ENCODE measurements at places on chromosomes 13 and 19.

GRCh38 chr19:58042495-58043340 is 8.9 kb downstream of the ZSCAN1 start:
- DNase-seq, result no peak

- no peak for DNase-seq
These were observed 18.6 kb downstream of the BRD4 start for GRCh38 chr19:15313649-15314279.

DNA sequence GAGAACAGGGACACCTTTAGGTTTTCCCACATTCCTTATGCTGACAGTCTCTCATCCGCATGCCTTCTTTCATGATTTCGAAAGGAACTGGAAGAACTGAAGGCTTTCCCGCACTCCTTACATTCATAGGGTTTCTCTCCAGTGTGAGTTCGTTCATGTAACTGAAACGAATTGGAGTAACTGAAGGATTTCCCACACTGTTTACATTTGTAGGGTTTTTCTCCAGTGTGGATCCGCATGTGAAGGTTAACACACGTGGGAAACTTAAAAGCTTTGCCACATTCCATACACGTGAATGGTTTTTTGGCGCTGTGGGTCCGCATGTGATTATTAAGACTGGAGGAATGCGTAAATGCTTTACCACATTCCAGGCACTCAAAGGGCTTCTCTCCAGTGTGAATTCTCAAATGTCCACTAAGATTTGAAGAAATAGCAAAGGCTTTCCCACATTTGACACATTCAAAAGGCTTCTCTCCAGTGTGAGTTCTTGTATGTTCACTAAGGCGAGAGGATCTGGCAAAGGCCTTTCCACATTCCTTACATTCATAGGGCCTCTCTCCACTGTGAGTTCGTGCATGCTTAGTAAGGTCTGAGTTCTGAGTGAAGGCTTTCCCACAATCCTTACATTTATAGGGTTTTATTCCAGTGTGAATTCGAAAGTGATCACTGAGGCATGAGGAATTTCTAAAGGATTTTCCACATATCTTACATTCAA is 22.0 kb downstream of the ZNF266 start:
- DNase-seq, result no peak

- DNase-seq, result peak; percentile 46
These were observed 3.5 kb downstream of the COPE start for GRCh38 chr19:18915639-18916038.

GRCh38 chr13:95269756-95270155 is 31.5 kb downstream of the ABCC4 start:
- no peak for DNase-seq

DNA sequence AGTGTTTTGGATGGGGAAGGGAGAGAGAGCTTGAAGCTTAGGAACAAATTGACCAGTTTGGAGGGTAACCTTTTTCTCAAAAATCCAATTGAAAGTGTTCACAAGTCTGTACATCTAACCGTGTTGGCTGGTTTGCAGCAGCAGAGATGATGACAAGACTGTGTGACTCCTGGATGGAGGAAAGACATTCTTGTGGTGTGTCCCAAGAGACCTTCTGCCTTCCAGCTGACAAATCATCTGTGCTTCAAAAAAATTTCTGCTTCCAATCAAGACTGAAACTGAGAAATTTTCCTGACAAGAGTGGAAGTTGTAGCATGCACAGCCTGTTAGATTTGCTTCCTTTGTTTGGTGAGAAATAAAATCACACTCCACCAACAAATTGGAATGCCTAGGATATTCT is 56.2 kb downstream of the LACC1 start:
- no peak for DNase-seq

GRCh38 chr19:686589-687297 is 8.5 kb downstream of the PRSS57 start:
- no peak for DNase-seq

DNA sequence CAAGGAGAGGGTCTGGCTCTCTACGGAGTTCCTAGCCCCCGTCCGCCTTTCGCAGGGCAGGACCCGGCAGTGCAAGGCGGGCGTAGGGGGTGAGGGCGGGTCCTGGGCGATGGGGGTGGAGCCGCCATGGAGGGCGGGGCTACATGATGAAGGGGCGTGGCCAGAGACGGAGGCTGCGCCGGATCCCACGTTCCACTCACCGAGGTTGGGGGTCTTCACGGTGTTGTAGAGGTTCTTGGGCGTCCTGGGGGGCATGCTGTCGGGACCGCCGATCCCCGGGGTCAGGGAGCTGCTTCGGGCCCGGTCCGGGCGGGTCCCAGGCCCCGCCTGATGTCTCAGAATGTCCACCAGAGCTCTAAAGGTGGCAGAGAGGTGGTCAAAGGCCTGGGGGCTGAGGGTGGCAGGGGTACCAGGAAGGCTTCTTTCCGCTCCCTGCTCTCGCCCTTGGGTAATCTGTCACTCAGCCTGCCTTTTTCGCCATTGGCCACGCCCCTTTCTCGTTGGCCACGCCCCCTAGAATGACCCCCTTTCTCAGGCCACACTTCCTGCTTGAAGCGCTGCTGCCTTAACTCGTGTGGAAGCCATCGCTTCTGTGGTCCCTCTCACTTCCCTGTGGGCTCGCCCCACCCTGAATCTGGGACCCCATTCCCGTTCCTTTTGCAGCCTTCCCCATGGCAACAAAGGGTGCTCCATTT is 2.5 kb downstream of the SHISA7 start:
- no peak for DNase-seq

DNA sequence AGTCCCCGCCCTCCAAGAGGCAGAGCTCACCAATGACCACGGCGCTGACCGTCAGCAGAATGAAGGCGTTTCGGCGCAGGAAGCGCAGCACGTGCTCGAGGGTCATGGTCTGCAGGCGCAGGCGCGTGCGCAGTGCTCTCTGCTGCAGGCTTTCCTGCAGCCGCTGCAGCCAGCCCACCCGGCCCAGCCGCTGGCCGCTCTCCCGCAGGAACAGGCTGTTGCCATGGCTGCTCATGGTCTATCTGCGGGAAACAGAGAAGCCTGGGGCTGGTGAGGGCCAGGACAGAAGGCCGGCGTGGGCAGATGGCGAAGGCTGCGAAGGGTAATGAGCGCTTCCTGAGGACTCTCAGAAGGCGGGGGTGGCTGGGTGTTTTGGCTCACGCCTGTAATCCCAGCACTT is 7.0 kb downstream of the SLC1A6 start:
- DNase-seq, result no peak

DNA sequence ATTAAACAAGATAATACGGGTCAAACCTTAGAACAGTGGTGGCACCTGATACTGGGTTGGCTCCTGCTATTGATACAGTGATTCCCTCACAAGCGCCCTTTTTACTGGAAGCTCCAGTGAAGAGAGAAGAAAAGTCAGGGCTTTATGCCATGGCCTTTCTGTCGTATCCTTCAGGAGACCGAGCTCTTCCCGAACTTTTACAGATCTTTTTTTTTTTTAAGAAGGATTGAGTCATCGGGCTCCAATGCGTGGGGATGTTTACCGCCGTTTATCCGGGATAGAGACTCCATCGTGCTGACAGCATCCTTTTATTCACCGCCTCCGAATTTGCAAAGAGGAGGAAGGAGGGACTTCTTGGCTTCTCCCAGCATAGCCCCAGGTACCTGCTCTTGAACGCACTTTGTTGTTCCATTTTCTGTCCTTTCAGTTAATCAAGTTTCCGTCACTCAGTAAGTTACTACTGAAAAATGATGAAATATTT is 574 bp downstream of the ZNF227 start:
- DNase-seq, result no peak

DNA sequence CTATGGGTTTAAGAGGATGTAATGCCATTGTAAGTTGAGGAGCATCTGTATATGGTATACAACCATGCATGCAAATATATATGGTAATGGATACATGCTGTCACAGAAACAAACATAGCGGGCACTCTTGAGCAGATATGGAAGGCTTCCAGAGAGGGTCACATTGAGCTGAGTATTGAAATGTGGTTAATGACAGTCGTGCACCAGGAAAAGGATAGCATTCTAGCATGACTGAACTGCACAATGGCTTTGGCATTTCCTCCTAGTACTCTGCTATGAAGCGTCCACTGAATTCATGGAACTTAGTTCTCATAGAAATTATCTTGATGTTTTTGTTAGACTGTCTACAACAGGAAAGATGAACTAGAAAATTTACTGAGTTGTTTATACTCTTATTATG is 25.2 kb downstream of the DGKH start:
- no peak for DNase-seq

DNA sequence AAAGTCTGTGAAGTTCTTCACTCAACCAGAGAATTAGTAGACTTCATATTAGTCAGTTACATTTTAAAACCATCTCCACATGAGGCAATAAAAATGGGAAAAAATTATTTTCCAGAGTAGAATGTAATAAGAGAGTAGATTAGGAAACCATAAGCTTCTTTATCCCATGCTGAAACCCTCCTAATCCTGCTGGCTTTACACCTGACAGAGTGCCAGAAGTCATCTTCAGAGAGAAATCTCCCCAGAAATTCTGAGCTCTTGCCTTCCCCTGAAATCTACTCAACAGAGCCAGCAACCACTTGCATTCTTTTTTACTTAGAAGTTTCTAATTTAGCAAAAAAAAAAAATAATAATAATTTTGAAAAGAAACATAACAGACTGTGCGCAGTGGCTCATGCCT is 279.9 kb downstream of the NHLRC3 start:
- no peak for DNase-seq

- no peak for DNase-seq
These were observed 20.8 kb upstream of the SPACA7 start for GRCh38 chr13:112355274-112355838.

GRCh38 chr13:96020931-96021330 is 32.3 kb downstream of the UGGT2 start:
- DNase-seq, result no peak

DNA sequence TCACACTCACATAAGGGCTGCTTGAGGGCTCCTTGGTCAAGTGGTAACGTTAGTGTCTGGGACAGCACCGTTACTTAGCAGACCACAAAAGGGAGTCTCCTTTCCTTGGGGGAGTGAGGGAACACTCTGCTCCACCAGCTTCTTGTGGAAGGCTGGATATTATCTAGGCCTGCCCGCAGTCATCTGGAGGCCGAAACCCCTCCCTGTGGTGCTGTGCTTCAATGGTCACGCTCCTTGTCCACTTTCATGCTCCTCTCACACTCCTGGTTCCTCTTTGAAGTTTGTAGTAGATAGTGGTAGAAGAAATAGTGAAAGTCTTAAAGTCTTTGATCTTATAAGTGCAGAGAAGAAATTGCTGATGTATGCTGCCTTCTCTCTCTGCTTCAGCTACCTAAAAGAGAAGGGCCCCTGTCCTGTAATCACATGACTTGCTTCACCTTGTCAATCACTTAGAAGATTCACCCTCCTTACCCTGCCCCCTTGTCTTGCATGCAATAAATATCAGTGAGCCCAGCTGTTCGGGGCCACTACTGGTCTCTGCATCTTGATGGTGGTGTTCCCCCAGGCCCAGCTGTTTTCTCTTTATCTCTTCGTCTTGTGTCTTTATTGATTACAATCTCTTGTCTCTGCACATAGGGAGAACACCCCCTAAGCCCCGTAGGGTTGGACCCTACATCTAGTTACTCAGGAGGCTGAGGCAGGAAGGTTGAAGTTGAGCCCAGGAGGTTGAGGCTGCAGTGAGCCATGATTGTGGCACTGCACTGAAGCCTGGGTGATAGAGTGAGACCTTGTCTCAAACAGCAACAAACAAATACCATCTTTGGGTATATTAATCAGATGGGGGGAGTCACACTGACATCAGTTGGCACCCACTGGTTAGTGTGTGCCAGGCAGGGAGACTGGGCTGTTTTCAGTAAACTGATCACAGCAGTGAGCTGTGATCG is 11.6 kb upstream of the MZF1 start:
- DNase-seq, result no peak

DNA sequence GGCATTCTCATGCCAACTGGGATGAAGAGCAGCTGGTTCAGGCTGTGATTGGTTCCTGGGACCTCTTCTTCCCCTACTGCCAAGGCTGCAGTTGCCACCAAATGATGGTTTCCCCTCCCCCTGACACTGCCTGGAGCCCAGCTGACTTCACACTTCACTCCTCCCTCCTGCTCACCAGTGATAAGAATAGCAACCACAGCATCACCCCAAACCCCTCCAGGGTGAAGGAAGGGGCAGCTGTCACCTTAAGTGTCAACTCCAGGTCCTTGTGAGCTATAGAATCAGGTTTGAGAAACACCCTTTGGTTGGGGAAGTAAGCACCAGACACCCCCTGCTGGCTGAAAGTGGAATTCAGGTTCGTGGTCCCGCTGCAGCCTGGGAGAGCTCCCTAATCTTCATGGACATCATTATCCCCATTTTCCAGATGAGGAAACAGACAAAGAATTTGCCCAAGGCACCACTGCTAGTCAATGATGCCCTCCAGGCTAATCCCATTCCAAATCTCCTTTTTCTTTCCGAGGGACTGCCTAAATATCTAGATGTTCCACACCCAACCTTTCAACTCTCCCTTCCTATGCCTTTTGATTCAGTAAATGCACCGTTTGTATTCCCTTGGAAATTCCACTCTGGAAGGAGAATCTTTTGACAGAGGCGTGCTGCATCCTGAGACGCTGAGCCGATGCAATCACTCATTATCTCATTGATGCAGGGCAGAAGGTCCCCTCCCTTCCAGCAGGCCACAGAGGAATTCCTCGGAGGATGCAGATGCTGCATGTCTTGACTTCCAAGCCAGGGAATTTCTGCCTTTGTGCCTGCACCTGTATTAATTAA is 50.6 kb upstream of the UQCRFS1 start:
- peak; percentile 73 for DNase-seq

DNA sequence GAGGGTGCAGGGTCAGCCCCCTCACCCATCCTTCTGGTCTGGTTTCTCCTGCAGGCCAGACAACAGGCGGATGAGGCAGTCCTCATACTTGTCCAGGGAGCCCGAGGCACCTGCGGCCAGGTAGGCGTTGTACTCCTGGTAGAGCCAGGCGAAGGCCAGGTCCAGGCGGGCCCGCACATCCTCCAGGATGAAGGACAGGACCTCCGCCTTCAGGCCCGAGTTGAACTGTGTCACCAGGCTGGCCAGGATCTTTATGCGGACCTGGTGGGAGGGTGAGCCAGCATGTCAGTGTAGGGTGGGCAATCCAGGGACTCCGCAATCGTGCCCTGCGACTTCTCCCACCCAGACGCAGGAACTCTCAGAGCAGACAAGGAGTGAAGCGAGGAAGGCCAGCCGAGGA is 13.8 kb upstream of the RSPH6A start:
- DNase-seq, result no peak

DNA sequence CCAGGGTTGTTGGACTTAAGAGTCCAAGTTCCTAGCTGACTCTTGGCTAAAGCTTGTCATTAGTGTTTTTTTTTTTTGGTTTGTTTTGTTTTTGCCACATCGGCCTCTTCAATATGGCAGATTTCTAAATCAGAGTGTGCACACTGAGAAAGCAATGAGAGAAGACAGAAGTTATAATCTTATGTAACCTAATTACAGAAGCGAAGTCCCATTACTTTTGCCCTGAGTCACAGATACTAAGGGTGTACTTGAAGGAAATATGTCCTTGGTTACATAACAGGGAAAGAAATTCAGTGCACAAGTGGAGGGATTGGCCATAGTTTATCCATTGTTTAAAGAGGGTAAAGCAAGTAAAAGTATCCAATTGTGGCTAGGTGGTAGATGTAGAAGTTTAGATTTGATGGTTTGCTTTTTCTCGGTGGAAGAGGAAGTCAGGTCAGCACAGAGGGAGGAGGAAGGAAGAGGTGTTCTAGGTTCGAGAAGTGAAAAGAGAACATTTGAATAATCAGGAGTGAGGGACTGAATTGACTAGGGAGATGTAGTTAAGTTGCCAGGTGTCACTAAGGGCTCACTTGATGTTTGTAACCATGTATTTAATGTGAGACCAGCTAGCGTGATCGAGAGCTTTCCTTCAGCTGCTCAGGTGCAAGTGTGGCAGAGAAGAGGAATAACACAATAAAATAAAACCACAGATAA is 12.2 kb downstream of the GTF2F2 start:
- no peak for DNase-seq
